Activated CD4-positive, alpha-beta T cell treated with anti-CD3 and anti-CD28 coated beads for 36 hours (primary cell): ENCODE measurements at places on chromosomes 1 and 21. TPM values are rescaled to one million over a fixed set of nuclear protein-coding genes. Genes with fewer than 3 reads are reported as not detected.

The MTFR1L gene
- 27.7 TPM for total RNA-seq

DNA sequence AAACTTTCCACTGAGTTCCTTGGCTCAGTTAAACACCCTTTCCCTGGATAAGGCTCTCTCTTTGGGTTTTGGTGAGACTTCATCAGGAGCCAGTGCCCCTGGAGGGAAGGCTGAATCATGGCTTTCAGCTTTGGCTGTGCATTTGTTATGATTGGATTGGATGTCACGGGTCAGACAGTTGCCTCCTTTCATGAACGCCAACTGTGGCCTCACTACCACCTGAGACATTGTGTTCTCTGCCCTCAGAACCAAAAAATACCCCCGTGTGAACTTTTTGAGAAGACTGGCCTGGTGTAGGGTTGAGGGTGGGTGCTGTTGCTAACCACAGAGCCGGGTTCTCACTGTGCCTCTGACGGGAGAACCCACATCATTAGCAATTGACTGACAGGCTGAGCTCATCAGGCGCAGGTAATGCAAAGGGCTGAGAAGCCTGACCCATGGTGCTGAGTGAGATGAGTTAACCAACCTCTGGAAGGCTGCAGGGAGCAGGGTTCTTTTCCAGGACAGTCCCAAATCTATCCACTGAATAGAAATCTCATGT lies 65.6 kb downstream of the HHAT start:
- DNase-seq = no peak

The RC3H1 gene
- total RNA-seq = 27.3 TPM

GRCh38 chr1:59123081-59123681 lies 173.7 kb upstream of the FGGY start:
- DNase-seq = no peak

DNA sequence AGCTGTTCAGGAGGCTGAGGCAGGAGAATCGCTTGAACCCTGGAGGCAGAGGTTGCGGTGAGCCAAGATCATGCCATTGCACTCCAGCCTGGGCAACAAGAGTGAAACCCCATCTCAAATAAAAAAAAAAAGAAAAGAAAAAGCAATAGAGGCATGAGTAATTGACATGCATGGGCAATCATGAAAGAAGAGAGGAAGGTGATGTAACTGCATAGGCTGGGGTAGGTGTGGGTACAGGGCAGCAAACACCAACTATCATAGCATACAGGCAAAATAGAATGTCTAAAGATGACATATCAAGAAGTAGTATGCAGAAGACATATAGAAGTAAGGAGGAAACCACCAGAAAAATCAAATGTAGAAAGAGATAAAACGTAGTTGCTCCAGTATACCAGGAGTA lies 19.0 kb upstream of the MGST3 start:
- no peak for DNase-seq

- DNase-seq = no peak
Observed at GRCh38 chr1:192436441-192437078, 119.8 kb downstream of the RGS21 start.

GRCh38 chr1:216207154-216207553 lies 216.1 kb downstream of the USH2A start:
- DNase-seq = no peak

GRCh38 chr1:165431079-165431478 lies 13.8 kb downstream of the RXRG start:
- no peak for DNase-seq

DNA sequence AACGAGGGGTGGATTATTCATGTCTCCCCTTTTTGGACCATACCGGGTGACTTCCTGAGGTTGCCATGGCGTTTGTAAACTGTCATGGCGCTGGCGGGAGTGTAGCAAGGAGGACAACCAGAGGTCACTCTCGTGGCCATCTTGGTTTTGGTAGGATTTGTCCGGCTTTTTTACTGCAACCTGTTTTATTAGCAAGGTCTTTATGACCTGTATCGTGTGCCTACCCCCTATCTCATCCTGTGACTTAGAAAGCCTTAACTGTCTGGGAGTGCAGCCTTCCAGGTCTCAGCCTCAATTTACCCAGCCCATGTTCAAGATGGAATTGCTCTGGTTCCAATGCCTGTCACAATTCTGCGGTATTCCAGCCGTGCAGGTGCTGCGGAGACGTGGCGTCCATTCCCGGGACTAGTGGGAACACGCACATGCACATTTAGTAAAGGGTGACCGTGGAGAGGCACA lies 40.2 kb upstream of the ZNF496 start:
- DNase-seq = no peak

The CLDN17 gene
- total RNA-seq = not detected

GRCh38 chr1:54506594-54506993 lies 41.4 kb upstream of the ACOT11 start:
- DNase-seq = peak; percentile 23

The MFN2 gene
- total RNA-seq = 52.5 TPM
